ENCODE measurements at places on chromosomes 3 and 15.

DNA sequence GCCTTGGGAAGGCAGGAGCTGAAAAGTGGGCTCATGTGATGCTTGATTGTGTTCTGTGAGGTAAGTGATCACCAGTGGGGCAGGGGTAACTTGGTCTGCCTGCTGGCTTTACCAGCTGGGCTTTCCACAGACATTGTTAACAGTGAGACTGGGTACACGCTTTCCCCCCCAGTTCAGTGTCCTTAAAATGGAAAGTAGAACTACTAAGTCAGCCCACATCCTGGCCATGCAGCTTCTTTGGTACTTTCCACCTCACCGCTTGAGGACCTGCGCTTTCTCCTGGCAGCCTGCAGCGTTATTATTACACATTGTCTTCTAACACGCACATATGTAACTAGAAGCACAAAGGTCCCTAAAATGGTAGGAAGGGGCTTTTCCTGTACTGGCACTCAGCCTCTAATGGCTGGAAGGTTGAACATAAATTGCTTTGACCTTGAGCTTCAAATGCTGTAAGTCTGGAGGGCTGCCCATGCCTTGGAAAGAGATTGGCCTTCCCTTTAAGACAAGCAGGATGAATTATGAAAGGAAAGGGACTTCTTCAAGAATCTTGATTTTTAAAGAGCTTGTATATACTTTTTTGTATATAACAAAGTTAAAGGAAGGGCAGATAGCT lies 216.1 kb upstream of the ROPN1 start:
- no peak for DNase-seq

GRCh38 chr15:85858586-85859375 lies 64.1 kb upstream of the KLHL25 start:
- peak; percentile 45 for DNase-seq

- peak; percentile 4 for DNase-seq
Measured at GRCh38 chr3:111338059-111338698, 203.8 kb upstream of the CD96 start.

- DNase-seq: no peak
Measured at GRCh38 chr3:48877671-48878070, 21.0 kb downstream of the SLC25A20 start.

- DNase-seq: no peak
Measured at GRCh38 chr15:70504988-70505387, 258.4 kb downstream of the UACA start.

GRCh38 chr15:91478717-91479191 lies 374.8 kb upstream of the SLCO3A1 start:
- no peak for DNase-seq

DNA sequence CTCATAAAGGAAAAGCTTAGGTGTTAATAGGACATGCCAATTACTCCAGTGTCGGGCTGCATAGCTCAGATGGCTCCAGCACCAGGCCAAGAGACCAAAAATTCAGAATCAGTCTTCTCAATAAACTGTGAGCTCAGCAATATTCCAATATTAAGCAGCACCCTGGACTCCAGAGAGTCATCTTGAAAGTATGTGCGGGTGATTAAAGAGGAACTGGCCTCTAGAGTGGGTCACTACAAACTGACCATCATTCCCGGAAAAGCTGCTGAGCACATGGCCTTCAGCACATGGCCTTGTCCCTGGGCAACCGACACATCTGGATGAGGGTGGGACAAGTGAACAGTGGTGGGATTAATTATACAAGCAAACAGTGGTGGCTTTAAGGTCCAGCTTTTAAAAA lies 59.0 kb downstream of the MAGI1 start:
- DNase-seq: no peak

DNA sequence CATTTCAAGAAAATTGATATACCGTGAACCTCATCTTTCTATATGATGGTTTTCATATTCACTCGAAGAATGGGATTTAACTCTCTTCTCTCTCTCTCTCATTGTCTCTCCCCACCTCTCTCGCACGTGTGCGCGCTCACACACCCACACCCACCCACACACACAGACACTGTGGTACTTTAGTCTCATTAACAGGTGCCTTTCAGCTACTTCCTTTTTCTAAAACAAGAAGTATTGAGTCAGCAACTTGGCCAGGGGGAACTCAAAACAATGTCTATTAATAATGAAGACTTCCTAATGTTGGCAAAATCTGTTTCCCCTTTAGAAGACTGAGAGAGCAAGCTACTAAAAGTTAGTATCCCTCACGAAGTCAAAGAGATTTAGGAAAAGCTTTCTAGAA lies 150.7 kb downstream of the TMCO5A start:
- DNase-seq: peak; percentile 66

GRCh38 chr3:78857494-78858111 lies 910.2 kb downstream of the ROBO1 start:
- no peak for DNase-seq

- no peak for DNase-seq
Measured at GRCh38 chr3:72449551-72449950, 398.7 kb downstream of the SHQ1 start.

DNA sequence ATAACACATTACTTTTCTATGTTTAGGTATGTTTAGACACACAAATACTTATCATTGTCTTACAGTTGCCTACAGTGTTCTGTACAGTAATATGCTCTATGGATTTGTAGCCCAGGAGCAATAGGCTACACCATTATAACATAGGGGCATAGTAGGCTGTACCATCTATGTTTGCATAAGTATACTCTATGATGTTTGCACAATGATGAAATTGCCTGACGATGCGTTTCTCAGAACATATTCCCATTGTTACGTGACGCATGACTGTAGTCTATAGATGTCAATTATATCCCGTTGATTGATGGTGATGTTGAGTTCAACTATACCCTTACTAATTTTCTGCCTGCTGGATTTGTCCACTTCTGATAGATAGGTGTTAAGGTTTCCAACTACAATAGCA lies 139.4 kb upstream of the PFN2 start:
- no peak for DNase-seq

- no peak for DNase-seq
Measured at GRCh38 chr3:170049146-170050000, 11.6 kb downstream of the GPR160 start.

DNA sequence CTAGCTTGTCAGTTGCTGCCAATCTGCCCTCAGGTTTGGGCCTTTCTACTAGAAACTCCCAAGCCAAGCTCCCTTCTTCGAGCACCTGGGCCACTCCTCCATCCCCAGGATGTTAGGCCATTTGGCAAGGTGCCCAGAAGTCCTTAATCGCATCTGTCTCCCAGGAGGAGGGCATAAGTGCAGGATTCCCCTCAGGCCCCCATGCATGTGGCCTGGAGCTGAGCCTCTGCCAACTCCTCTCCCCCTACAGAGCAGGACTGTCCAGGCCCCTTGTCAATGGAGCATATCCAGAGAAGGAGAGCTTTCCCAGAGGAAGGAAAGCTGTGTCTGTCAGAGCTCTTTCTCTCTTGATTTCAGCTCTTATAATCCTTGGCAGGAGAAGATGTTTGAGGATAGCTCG lies 182.6 kb upstream of the ROPN1 start:
- no peak for DNase-seq

GRCh38 chr3:116135457-116136085 lies 309.7 kb downstream of the LSAMP start:
- no peak for DNase-seq

- no peak for DNase-seq
Measured at GRCh38 chr3:62999158-62999557, 123.9 kb upstream of the CADPS start.

DNA sequence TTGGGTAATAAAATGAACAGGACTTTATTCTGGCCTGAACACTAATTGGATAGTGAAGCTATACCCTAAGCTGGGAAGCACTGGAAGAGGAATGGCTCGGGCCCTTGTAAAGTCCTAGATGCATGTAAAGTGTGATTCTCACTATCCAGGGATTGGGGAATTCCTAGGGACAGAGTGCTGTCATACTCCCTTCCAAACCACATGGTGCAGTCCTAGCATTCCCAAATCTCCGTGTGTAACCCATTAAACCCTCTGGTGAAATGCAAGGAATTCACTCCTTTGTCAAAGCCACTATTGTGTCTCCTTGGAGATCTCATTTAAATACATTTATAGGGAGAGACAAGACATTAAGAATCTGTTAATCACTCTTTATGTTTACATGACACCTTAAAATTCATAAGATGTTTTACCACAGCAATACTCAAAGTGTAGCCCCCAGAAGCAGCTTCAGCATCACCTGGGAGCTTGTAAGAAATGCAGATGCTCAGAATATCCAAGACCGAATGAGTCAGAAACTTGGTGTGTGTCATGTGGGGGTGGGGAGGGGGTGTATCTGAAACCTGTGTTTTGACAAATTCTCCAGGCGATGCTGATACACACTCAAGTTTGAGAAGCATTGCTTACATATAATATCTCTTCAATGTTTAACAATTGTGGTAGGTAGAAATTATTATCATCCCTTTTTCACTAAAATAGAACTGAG lies 121.8 kb upstream of the NPHP3 start:
- DNase-seq: no peak

GRCh38 chr3:2961576-2961975 lies 148.6 kb downstream of the IL5RA start:
- DNase-seq: no peak

DNA sequence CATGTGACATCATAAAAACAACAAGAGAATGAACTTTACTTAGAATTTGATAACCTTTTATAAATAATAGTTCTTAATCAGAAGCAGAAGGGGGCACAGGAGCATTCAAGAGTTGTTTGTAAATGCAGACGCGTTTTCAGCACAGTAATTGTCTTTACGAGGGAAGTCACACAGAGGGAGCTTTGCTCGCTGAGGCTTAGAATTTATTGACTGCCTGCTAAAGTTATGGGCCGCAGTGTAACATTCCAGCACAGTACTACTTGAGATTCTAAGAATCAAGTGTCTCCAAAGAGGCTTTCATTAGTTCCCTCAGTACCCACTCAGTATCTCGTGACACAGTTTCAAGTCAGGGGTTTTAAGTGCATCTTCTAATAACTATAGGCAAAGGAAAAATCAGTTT lies 288.7 kb downstream of the NR2F2 start:
- DNase-seq: no peak

GRCh38 chr3:15713364-15713763 lies 84.4 kb downstream of the ANKRD28 start:
- no peak for DNase-seq

DNA sequence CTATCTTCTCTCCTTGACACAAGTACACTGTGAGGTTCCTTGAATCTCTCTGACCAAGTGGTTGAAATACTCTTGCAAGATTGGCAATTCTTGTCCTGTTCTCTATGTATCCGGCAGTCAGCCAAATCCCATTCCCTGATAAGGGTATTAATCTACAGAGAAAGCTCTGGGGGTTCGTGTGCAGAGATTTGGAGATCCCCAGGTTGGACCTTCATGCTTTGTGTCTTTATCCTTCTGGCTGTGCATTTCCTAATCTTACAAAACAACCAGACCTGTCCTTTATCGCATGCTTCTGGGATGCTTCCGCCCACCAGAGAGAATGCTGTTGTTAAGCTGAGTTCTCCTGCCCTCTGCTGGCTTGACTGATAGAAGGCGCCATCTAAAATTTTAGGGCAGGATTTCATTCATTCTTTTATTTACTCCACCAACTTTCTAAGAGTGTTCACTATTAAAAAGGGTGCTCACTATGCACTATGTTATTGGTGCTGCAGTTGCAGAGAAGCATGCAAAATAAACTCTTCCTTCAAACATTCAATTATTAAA lies 8.6 kb upstream of the SST start:
- no peak for DNase-seq

DNA sequence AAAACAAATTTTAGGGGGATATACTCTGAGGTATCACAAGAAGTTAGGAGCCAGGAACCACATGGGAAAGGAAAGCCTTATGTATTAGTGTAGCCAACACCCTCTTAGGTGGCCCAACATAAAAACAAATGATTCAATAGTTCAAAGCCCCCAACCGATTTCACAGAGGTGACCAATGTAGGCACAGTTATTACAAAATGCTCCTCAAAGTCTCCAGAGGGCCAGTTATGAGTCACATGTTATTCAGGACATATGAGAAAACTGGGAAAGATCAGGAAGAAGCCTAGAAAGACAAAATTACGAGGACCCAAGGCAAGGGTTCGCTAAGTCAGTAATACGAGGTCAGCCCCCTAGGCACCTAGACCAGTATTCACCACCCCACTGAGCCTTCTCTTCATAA lies 29.9 kb upstream of the FBN1 start:
- DNase-seq: no peak

GRCh38 chr3:187922704-187923416 lies 177.6 kb upstream of the BCL6 start:
- DNase-seq: no peak

- DNase-seq: no peak
Measured at GRCh38 chr15:59165726-59166125, 40.9 kb upstream of the LDHAL6B start.

DNA sequence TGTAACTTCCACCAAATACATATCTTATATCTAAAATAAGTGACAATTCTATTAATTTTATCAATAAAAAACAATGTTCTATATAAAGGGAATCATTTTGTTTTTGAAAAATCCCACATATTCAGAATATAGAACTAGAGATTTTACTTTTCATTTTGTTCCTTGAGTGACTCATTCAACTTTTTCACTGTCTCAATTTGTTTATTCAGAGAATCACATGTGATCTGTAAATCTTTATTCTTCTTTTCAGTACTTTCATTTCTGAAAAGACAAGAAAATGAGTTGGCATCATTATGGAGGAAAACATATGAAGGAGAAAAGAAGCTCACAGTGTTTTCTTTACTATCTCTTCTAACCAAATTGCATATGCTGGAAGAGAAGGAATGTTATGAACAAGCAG lies 35.0 kb downstream of the CIP2A start:
- no peak for DNase-seq

- DNase-seq: no peak
Measured at GRCh38 chr3:134236505-134237170, 14.0 kb downstream of the RYK start.

GRCh38 chr3:147408188-147409100 lies 721 bp upstream of the ZIC1 start:
- DNase-seq: no peak

DNA sequence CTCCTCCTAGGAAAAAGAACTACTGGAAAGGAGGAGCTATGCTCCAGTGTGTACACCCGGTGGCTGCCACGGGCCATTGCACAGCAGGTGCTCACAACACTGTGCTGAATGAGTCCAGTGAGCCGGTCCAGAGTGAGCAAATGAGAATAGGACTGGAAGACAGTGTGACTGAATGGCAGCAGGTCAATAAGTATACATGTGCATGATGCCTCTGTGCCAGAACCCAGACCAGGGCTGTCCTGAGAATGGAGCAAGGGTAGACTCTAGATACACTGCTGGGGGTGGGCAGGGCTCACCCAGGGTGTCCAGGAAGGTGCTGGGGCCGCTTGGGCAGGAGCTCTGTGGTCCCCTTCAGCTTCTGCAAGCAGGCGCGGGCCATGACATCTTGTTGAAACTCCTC lies 8.3 kb downstream of the POLG start:
- no peak for DNase-seq

GRCh38 chr3:42684632-42685362 lies 540 bp upstream of the KLHL40 start:
- DNase-seq: no peak

- DNase-seq: no peak
Measured at GRCh38 chr3:52649461-52650210, 36.1 kb downstream of the PBRM1 start.

GRCh38 chr3:99638167-99638948 lies at the start of gene COL8A1:
Gene COL8A1 (plus strand): TSS chr3:99638594. CDS start chr3:99790683, 152,089 bp downstream.
- DNase-seq: no peak

GRCh38 chr3:137219801-137220445 lies 262.1 kb downstream of the IL20RB start:
- DNase-seq: no peak

GRCh38 chr3:127546554-127546953 lies 44.0 kb downstream of the TPRA1 start:
- no peak for DNase-seq
